MM.1S (cell line): ENCODE measurements at places on chromosomes 13 and 19.

DNA sequence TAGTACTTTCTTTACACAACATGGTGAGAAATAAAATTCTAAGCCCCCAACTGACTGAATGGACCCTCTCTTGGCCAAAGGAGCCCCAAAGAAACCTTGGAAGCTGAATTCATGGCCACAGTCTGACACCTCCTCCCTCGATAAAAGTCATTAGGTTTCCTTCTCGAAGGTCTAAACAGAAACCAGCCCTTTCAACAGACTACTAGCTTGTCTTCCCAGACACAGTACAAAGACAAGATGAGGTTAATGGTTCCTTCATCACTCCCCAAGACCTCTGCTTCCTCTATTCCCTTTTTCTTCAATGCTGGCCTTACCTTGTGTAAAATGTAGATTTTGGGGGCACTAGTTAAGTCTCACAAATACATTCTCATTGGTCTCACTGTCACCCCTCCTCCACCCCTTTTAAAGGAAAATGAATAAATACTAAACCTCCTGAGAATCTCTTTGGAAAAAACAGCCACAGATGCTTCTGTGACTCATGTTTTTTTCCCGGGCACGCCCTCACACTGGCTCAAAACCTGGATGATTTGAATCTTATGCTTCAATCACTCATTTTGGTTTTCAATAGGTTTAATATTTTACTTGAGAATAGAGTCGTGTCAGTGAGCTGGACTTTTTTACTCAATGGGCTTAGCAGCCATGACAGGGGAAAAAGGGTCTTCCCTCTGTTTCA, 65.8 kb upstream of the MED4 start:
- DNase-seq: no peak

DNA sequence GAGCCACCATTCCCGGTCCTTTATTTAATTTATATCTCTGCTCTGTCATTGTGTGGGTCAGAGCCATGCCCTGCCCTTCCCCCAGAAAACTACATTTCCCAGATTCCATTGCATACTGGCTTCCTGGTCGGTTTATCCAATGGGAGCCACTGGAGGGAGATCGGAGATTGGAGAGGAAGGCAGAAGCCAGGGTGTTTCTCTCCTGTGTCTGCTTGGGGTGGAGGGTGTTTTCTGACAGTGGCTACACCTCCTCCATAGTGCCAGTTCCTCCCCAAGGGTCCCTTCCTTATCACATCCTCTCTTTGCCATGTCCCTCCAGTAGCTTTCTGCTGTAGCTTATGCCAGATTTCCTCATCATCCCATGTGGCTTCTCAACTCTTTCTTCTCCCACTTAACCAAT, 19.0 kb downstream of the OLFM2 start:
- DNase-seq: no peak

GRCh38 chr19:32720216-32720935, 809 bp downstream of the TDRD12 start:
- no peak for DNase-seq

- no peak for DNase-seq
Measured at GRCh38 chr19:16014923-16015804, 61.1 kb upstream of the TPM4 start.

- no peak for DNase-seq
Measured at GRCh38 chr19:41299755-41300089, 10.2 kb upstream of the CCDC97 start.

- no peak for DNase-seq
Measured at GRCh38 chr13:103229674-103230073, 163.5 kb upstream of the SLC10A2 start.
